Effector memory CD4-positive, alpha-beta T cell (primary cell): ENCODE measurements at places on chromosomes 16 and 17.

DNA sequence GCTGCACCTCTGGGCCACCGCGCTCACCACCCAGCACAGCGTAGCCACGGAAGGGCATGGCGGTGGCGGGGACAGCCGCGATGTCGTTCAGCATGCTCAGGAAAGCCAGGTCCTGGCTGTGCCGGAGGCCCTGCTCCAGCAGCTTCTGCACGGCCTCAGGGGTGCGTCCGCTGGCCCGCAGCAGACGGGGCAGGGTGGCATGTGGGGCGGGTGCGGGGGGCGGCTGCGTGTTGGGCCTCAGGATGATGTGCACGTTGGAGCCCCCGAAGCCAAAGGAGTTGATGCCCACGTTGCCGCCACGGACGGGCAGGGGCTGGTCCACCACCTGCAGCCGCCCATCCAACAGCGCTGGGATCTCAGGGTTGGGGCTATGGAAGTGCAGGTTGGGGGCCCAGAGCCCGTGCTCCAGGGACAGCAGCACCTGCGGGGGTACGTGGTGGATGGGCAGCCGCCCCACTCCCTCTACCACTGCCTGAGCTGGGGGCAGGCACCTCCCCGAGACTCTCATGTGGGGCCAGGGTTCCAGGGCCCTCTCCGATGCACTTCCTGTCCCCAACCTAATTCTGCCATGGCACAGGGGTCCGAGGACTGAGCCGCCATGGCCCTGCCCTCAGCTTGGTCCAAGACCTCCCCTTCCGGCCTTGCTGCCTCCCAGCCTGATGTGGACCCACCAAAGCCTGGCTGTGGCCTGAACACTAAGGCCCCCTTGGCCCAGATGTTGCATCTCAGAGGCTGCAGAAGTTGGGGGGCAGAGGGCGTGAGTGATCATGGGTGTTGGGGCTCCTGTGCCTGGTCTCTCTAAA, 6.6 kb downstream of the FASN start:
- DNase-seq, result no peak

DNA sequence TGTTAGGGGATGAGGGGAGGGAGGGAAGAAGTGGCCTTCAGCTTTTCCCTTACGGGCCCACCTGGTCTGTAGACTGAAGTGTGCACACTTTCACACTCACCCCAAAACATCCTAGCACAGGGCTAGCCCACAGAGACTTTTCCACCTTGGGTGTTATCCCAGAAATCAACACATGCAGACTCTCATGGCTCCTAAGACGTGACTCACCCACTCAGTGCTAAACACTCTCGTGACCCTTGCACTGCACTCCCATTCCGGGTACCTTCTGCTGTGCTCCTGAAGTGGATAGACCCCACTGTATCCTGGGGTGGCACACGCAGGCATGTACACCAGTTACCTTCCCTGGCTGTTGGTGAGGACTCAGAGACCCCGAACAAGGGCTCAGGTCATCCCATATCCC, 23.0 kb upstream of the ABCC3 start:
- no peak for DNase-seq

DNA sequence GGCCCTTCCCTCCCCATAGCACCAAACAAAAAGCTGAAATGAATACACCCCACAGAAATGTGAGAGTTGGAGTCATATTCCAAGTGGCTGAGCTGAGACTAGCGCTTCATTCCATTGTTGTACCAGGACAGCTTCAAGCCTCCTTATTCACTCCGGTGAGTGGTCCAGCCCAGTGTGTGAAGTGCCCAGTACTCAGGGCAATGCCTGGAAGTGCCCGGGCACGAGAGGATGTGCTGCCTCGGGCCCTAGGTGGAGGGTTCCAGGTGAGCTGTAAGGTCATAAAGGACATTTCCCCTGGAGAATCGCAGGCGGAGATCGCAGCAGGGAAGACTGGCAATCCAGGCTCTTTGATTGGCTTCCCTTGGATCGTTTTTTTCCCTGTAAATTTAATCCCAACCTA, 5.4 kb upstream of the CYLD start:
- no peak for DNase-seq

- DNase-seq, result no peak
Observed at GRCh38 chr16:8589900-8590688, at the start of gene TMEM114. TMEM114 (minus strand) TSS chr16:8590511; CDS start chr16:8589838, 673 bp downstream.

- peak; percentile 74 for DNase-seq
Observed at GRCh38 chr16:89917773-89918452, 749 bp upstream of the MC1R start.

DNA sequence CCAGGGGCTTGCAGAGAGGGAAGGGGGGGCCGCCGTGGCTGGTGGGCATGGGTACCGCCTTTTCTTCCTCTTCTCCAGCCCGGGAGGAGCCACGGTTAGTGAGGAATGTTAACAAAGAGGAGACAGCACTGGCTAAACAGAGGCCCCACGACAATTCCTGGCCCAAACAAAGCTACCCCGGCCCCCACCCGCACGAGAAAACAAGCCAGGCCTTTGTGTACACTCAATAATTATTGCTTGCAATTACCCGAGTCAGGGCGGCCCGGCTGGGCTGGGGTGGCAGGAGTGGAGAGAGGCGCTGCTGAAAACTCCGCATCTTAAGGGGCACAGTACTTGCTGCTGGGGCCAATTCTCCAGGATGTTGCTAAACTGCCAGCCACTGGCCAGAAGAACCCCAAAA, 56.4 kb downstream of the IRX5 start:
- no peak for DNase-seq

GRCh38 chr16:20930365-20930690, 29.8 kb downstream of the LYRM1 start:
- no peak for DNase-seq

- no peak for DNase-seq
Observed at GRCh38 chr16:11734025-11734652, 8.5 kb downstream of the TXNDC11 start.

DNA sequence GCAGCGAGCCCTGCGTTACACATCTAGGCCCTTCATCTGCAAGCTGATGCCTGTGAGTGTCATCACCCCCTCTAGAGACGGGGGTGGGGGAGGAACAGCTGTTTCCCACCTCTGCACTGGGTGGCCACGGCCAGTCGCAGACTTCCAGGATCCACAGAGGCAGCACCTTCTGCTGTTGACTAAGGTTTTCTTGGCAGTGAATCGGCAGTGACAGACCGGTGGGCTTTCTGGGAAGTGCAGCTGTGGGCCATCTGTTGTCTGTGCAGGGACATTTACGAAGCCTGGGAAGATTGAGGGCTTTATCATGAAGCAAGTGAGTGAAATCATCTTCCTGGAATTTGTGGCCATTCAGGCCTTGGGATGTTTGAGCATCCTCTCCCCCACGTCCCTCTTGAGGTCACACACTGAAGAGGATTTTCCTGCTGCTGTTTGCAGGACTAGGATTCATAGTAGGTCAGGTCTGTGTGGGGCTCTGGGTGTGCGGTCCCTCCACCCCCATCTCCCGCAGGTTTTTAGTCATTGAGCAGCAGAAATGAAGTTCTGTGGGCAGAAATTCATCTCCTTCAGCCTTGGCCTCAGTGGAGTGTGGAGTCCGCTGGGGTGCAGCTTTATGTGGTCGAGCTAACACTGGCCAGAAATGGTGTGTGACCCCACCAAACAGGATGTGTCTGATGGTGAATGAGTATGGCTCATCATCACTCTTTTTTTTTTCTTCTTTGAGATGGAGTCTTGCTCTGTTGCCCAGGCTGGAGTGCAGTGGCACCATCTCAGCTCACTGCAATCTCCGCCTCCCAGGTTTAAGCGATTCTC, 12.0 kb downstream of the PGS1 start:
- DNase-seq, result no peak
